ENCODE measurements at places on chromosomes 5 and 9. TPM values are rescaled to one million over a fixed set of nuclear protein-coding genes. Genes with fewer than 3 reads are reported as not detected.

GRCh38 chr9:133861692-133862091, 123.5 kb upstream of the SARDH start:
- DNase-seq, result no peak
- no peak overlapping the region for H3K27ac ChIP-seq
- peaks cover 11% of the 10 kb centered on the region for H3K27me3 ChIP-seq
- H3K36me3 ChIP-seq, result peaks cover 18% of the 10 kb centered on the region

DNA sequence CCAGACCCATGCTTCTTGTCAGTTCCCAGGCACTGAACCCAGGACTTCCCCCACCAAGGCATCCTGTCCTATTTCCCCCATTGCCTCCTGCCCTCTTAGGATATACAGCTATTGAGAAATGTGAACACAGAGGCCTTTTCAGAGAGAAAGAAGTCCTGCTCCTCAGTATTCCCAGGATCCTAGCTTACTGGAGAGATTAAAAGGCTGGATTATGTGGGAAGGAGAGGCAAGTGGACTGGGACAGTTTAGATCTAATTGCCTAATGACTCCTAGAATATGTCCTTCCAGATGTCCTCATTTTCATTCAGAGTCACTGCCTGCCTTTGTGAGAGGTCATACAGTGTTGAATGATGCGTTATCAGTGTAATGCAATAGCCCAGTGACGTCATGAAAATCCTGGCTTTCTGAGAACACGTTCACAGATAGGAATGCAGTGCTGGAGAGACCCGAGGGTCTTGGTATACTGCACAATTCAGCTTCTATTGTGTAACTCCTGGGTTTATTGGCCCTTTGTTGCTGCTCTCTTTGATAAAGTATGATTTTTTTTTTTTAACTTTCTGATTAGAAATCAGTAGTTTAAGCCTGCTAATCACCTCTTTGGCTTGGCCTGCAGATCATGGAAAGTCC, 26.2 kb downstream of the WWC1 start:
- H3K4me3 ChIP-seq, result no peak overlapping the region
- peaks cover 7% of the 10 kb centered on the region for H3K4me1 ChIP-seq
- peaks cover 2% of the 10 kb centered on the region for H3K27me3 ChIP-seq
- H3K27ac ChIP-seq, result no peak overlapping the region
- no peak for DNase-seq

DNA sequence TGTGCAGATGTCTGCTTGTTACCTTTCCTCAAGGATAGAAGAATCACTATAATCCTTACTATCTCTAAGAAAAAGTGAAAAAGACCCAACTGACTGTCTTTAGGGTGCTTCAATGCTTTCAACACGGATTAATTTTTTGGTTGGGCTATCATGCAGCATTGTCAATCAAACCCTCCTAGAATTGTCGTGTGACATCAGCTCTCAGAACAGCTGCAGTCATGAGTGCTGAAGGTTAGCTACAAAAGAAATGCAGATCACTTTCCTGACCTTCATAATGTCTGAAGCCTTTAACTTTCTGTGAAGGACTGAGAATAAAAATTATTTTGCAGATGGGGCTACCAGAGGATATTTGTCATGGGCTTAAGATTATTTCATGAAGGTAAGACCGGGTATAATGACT, 107.9 kb upstream of the EFNA5 start:
- H3K27me3 ChIP-seq, result peaks cover 5% of the 10 kb centered on the region
- H3K36me3 ChIP-seq, result no peaks in the 10 kb centered on the region
- H3K27ac ChIP-seq, result no peak overlapping the region
- DNase-seq, result no peak

DNA sequence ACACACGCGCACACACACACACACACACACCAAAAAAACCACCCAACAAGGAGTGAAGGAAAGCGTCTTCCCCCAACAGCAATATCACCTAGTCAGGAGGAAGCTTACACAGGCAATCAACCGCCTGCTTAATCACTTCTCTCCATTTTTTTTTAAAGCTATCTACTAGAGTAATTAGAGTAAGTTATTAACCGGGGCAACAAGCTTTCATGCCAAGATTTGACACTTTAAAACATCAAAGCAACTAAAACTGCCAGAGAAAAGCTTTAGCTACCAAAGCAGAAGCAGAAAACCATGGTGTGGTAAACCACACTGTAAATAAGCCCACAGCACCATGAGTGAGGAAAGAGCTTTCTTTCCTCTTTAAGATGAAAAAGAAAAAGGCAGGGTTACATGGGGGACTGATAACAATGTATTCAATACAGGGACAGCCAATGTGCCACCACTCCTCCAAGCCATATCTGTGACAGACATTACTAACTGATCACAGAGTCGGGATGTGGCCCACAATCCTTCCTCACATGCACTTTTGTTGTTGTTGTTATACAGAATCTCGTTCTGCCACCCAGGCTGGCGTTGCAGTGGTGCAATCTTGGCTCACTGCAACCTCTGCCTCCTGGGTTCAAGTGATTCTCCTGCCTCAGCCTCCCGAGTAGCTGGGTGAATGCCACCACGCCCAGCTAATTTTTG, 282.1 kb downstream of the CRB2 start:
- no peak overlapping the region for H3K27ac ChIP-seq
- H3K4me1 ChIP-seq, result peaks cover 3% of the 10 kb centered on the region
- H3K36me3 ChIP-seq, result no peaks in the 10 kb centered on the region
- peaks cover 3% of the 10 kb centered on the region for H3K27me3 ChIP-seq

- no peak overlapping the region for H3K27ac ChIP-seq
- H3K36me3 ChIP-seq, result peaks cover 3% of the 10 kb centered on the region
- no peak for DNase-seq
These were observed 49.6 kb upstream of the PLIN2 start for GRCh38 chr9:19176856-19177255.

GRCh38 chr9:24502206-24502937, 43.3 kb downstream of the IZUMO3 start:
- H3K4me3 ChIP-seq, result no peak overlapping the region
- H3K27me3 ChIP-seq, result no peaks in the 10 kb centered on the region
- H3K4me1 ChIP-seq, result peaks cover 3% of the 10 kb centered on the region
- no peak for DNase-seq

- no peaks in the 10 kb centered on the region for H3K4me1 ChIP-seq
- H3K27me3 ChIP-seq, result peaks cover 3% of the 10 kb centered on the region
- peaks cover 5% of the 10 kb centered on the region for H3K36me3 ChIP-seq
- no peak overlapping the region for H3K4me3 ChIP-seq
- H3K27ac ChIP-seq, result no peak overlapping the region
These were observed 93.3 kb downstream of the CACNA1B start for GRCh38 chr9:137970686-137971476.

The TMEM8B gene
- 9.0 TPM for total RNA-seq

- H3K4me3 ChIP-seq, result no peak overlapping the region
- no peaks in the 10 kb centered on the region for H3K36me3 ChIP-seq
- peaks cover 13% of the 10 kb centered on the region for H3K27me3 ChIP-seq
- H3K4me1 ChIP-seq, result peaks cover 2% of the 10 kb centered on the region
These were observed 17.9 kb downstream of the TERT start for GRCh38 chr5:1276930-1277329.

DNA sequence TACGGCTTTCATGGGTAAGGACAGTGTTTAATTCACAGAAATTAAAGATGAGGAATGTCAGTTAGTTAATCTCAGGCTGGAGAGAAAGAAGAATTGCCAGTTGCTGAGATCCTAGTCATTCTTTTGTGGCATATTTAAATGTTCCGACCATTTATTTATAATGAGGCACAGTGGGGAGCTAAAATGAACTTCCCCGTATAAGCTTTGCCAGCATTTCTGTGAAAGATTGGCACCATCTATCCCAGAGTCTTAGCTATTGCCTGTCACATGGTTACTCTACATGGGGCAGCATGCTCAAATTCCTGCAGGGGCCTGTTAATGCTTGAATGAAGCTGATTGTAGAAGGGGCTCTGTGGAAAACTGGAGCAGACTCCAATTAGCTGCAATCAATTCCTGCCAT, 314.1 kb downstream of the PRELID2 start:
- no peaks in the 10 kb centered on the region for H3K36me3 ChIP-seq
- peaks cover 12% of the 10 kb centered on the region for H3K4me1 ChIP-seq
- no peak overlapping the region for H3K27ac ChIP-seq
- no peak overlapping the region for H3K4me3 ChIP-seq
- no peak for DNase-seq

GRCh38 chr5:73776405-73776804, 150.4 kb downstream of the ARHGEF28 start:
- H3K4me3 ChIP-seq, result no peak overlapping the region

The CSF2 gene
- not detected for total RNA-seq

The NMRK1 gene
- 58.2 TPM for total RNA-seq

GRCh38 chr5:158839638-158840037, 260.1 kb downstream of the EBF1 start:
- no peak overlapping the region for H3K27ac ChIP-seq
- no peak for DNase-seq
- no peak overlapping the region for H3K4me3 ChIP-seq
- H3K4me1 ChIP-seq, result peaks cover 9% of the 10 kb centered on the region

DNA sequence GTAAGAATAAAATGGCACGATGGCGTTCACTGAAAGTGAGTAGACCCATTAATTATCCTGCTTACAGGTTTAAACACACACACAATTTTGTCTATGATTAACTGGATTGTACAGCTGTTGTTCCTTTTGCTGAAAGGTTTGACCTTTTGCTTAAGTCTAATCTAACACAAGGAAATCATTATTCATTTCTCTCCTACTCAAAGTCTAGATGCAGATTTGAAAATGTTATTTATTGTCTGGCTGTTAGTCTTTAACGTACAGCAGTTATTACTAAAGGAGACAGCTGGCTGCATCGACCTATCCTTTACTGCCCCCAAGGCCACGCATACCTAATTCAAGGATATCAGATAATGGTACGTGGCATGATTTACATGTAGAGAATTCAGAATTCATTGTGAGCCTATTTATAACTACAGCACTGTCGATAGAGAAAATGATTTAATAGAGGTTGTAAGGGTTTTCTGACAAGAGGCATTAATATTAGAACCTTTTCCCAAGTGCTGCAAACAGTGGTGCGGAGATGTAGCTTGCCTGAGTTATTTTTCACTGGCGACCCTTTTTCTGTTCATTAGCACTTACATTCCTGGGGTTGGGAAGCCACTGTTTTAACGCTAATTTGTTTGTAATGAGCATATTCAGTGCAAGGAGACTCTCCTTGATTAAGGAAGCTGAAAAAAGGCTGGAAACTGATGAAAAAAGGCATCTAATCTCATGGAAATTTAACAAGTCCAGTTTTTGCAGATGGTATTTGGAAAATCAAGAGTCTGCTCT, 368.4 kb upstream of the GRAMD2B start:
- peaks cover 2% of the 10 kb centered on the region for H3K27me3 ChIP-seq
- H3K36me3 ChIP-seq, result no peaks in the 10 kb centered on the region
- H3K4me3 ChIP-seq, result no peak overlapping the region
- no peaks in the 10 kb centered on the region for H3K4me1 ChIP-seq
- H3K27ac ChIP-seq, result no peak overlapping the region

- no peak overlapping the region for H3K4me3 ChIP-seq
- DNase-seq, result no peak
- no peaks in the 10 kb centered on the region for H3K4me1 ChIP-seq
- no peak overlapping the region for H3K27ac ChIP-seq
These were observed 481.5 kb downstream of the NFIB start for GRCh38 chr9:13832446-13832845.

The ACSL6 gene
- total RNA-seq, result 0.80 TPM

DNA sequence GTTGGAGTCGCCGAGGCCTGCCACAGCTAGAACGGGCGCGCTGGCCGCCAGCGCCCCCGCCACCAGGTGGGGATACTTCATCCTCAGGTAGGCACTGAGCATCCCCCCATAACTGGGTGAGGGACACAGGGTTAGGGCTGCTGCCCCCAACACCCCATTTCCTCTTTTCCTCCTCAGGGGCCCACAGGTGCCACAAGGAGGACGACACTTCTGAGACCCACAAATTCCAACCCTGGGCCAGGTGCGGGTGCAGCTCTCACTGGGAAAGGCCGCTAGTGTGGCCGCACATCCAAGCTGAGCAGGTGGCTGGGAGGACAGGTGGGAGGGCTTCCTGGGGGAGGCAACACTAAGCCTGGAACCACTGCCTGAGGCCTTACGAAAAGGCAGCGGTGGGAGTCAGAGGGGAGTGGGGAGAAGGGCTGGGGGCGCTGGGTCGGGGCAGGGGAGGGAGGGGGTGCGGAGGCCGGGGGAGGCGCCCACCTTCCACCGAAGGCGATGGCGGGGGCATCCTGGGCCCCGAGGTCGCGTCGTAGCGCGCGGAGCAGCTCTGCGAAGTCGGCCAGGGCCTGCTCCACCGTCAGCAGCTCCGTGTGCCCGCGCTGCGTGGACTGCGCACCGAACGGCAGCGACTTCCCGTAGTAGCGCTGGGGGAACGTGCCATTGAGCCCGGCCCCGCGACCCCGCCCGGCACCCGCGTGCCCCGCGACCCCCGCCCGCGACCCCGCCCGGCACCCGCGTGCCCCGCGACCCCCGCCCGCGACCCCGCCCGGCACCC, 961 bp downstream of the DPP7 start:
- DNase-seq, result no peak
- H3K4me3 ChIP-seq, result no peak overlapping the region
- peaks cover 10% of the 10 kb centered on the region for H3K27me3 ChIP-seq
- no peak overlapping the region for H3K27ac ChIP-seq

DNA sequence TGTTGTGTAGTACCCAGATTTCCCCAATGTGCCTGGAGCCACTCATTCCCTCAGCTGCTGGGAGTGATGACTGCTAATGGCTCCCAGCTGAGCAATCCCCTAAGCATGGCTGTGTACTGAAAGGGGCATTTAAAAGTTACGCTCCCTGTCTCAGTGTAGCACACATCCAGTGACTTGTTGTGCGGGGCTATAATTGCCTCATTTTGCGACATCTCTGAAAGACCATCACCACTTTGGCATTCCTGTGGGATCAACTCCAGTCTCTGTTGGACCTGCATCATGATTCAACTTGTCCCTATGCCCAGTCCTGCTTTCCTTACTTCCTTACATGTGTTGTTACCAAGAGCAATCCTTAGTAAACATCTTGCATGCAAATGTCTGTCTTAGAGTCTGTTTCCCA, 201.2 kb upstream of the MPDZ start:
- no peak for DNase-seq
- no peaks in the 10 kb centered on the region for H3K27me3 ChIP-seq
- H3K27ac ChIP-seq, result peak overlapping the region; percentile 46

The IL9 gene
- not detected for total RNA-seq

GRCh38 chr9:28999057-28999456, 1425.8 kb upstream of the C9orf72 start:
- no peak overlapping the region for H3K27ac ChIP-seq
- no peaks in the 10 kb centered on the region for H3K27me3 ChIP-seq
- H3K36me3 ChIP-seq, result no peaks in the 10 kb centered on the region

GRCh38 chr9:87545858-87546257, 48.2 kb downstream of the DAPK1 start:
- H3K4me3 ChIP-seq, result no peak overlapping the region
- no peak for DNase-seq
- no peaks in the 10 kb centered on the region for H3K27me3 ChIP-seq
- no peaks in the 10 kb centered on the region for H3K36me3 ChIP-seq
- no peaks in the 10 kb centered on the region for H3K4me1 ChIP-seq
- no peak overlapping the region for H3K27ac ChIP-seq

The FLT4 gene
- total RNA-seq, result 541 TPM

The CLTA gene
- 330 TPM for total RNA-seq

The CACFD1 gene
- 34.3 TPM for total RNA-seq

- H3K27ac ChIP-seq, result peak overlapping the region; percentile 16
- no peaks in the 10 kb centered on the region for H3K27me3 ChIP-seq
- no peak overlapping the region for H3K4me3 ChIP-seq
These were observed 29.8 kb downstream of the UGCG start for GRCh38 chr9:111926421-111926875.

GRCh38 chr9:77935974-77936373, 95.6 kb downstream of the GNAQ start:
- peaks cover 18% of the 10 kb centered on the region for H3K4me1 ChIP-seq
- no peak overlapping the region for H3K27ac ChIP-seq
- H3K4me3 ChIP-seq, result no peak overlapping the region
- no peak for DNase-seq
- peaks cover 2% of the 10 kb centered on the region for H3K27me3 ChIP-seq

The SHC3 gene
- total RNA-seq, result 6.5 TPM

The NNT gene
- 21.7 TPM for total RNA-seq

The GABRA1 gene
- total RNA-seq, result not detected

The RNF208 gene
- total RNA-seq, result 1.1 TPM

All from endothelial cell (in vitro differentiated cells).